AG10803 (cell line): ENCODE measurements at places on chromosomes 12 and 14.

GRCh38 chr12:90999966-91000365, 4.8 kb downstream of the EPYC start:
- no peak for DNase-seq

DNA sequence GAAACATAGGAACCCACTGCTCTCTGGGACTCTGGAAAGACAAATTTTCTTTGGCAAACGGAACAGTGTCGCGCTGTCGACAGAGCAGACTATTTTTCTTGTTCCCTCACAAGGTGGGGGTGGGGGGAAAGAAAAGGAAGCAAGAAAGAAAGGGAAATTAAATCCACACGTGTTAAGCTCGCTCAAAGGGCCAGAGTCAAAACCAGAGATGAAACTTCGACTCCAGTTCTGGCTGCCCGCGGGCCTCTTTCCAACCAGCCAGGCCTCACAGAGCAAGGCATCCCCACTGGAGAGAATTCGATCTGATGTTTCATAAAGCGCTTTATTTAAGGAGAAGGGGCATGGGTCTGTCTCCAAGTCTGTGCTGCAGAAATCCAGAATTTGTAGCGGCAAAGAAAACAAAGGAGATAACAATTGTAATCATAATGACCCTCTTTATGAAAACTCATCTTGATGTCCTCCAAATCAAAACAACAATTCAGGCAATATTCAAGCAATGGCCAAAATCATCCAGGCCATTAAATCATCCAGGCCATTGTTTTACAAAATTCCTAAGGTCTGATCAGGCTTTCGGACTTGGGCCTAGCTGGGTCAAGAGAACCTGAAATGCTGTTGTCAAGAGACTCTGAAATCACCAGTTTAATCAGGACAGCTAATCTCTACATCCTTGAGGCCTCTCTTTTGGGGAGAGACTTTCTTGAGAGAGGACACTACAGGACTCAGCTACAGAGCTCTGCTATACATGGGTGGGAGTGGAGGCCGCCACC, 5.3 kb upstream of the TBX5 start:
- DNase-seq: peak; percentile 46

DNA sequence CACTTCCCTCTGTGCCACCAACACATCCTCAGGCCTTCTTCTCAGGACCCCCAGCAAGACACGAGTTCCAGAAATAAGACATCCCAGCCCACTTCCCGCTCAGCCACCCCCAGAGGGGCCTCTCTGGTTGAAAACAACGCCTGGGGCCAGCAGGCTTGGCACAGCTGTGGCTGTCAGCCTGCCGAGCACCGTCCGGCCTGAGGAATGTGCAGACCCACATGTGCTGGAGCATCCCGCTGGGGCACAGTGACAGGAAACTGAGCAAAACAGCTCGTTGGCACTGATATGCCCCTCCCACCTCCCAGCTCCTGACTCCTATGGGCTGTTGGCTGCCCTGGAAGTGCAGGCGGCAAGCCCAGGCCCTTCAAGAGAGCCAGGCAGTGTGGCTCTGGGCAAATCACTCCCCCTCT, 1.4 kb downstream of the SYNE3 start:
- DNase-seq: peak; percentile 72

DNA sequence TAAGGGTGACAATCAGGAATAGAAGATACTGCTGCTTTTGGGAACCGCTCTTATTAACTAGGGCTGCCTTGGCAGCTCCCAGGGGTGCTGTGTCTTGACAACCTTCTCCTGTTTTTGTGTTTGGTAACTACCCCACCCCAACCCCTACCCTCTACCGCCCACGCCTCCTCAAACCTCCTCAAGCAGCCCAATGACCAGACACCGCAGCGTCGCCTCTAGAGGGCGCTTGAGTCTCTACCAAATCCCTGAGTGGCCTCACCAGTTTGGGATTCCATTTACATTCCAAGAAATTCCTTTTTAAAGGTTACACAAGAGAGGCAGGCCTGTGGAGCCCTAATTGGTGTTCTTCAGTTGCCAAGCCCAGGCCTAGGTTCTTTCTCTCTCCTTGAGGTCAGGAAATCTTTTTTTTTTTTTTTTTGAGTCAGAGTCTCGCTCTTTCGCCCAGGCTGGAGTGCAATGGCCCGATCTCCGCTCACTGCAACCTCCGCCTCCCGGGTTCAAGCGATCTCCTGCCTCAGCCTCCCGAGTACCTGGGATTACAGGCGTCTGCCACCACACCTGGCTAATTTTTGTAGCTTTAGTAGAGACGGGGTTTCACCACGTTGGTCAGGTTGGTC, 72.4 kb upstream of the USP44 start:
- peak; percentile 96 for DNase-seq

- DNase-seq: peak; percentile 3
These were observed 746 bp upstream of the DUSP16 start for GRCh38 chr12:12563290-12563928.

DNA sequence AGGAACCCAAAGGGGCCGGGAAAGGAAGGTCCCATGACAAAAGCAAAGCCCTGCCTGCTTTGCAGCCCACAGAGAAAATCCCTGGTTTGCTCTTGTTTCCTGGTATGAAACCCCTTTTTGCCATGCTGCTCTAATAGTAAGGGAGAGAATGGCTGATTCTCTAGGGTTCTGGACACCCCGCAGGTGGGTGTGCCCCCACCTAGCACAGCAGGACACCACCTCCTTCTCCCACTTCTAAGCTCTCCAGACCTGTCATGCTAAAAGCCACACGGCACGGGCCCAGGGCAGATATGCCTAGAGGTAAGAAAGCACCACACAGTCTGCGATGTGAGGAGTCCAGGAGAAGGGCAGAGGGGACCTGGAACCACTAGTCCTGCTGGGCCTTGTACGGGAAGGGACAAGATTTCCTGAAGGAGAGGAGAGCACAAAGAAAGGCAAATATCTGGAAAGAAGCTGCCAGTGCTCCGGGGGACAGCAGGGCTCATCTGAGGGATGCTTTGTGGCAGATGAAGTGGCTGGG, 113.3 kb downstream of the BCL11B start:
- no peak for DNase-seq

- DNase-seq: peak; percentile 48
These were observed 36.6 kb upstream of the PIK3C2G start for GRCh38 chr12:18224745-18225144.

- no peak for DNase-seq
These were observed 206.3 kb downstream of the ACSS3 start for GRCh38 chr12:81284137-81284536.

GRCh38 chr12:79016181-79016580, 151.6 kb downstream of the SYT1 start:
- DNase-seq: no peak

DNA sequence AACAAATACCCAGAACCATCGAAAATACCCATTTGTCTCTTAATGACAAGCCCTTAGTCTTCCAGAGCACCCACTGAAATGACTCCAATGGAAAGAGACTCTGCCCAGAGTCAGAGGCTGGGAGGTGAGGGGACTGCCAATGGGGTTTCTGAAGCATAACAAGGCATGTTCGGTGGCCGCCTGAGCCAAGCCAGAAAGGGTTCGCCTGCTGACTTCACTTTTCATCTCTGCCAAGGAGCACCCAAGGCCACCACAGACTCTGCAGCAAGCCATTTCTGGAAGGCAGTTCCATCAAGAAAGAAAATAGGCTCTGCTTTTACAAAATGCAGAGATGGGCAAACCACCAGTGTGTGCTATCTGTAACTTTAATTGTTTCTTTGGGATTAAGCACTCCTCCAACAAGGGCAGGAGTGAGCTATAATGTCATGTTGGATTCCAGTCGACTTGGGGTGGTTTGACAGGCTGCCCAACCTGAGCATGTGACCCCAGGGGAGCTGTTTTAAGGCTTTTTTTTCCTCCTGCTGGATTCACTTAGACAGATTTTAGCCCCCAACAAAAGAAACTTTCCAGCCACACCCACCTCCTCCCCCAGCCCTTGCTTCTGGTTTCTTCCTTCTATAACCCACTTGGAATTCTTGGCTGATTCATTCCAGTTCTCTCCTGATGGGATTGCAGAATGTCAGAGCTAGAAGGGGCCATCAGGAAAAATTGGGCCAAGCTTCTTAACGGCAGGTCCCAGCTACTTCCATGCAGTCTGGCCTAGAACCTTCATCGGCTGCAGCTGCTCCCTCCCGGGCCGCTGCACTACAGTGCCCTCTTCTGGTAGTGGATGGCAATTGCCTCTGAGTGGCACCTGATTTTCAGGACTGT, 24.1 kb downstream of the CKAP4 start:
- DNase-seq: peak; percentile 77

DNA sequence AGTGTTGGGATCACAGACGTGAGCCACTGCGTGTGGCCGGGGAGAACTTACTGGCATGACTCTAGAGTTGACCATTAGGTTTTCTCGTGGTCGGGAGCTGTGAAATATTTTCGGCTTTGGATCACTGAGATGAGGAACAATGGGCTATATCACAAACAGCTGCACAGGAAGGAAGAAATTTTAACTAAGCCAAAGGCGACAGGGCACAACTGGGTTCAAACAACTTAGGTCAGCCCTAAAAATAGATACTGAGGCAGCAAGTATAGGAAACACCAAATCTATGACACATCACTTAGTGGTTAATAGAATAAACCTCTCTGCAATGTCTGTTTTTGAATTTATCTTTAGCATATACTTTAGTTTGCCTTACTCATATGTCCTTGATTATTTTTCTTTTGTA, 162.9 kb downstream of the LRIG3 start:
- DNase-seq: peak; percentile 81
